Activated CD4-positive, alpha-beta T cell treated with anti-CD3 and anti-CD28 coated beads for 36 hours (primary cell): ENCODE measurements at places on chromosomes 16 and 17. TPM values are rescaled to one million over a fixed set of nuclear protein-coding genes. Genes with fewer than 3 reads are reported as not detected.

DNA sequence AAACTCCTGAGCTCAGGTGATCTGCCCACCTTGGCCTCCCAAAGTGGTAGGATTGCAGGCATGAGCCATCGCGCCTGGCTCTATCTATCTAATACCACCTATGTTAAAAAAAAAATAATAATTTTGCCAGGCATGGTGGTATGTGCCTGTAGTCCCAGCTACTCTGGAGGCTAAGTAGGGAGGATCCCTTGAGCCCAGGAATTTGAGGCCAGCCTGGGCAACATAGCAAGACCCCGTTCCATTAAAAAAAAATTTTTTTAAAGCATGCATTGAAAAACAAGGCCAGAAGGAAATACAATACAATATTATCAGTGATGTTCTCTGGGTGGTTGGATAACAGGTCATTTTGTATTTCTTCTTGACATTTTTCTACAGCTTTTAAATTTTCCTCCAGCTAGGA lies 45.2 kb upstream of the HELZ start:
- no peak for DNase-seq

GRCh38 chr17:75861927-75862317 lies 6.8 kb upstream of the WBP2 start:
- DNase-seq, result no peak

DNA sequence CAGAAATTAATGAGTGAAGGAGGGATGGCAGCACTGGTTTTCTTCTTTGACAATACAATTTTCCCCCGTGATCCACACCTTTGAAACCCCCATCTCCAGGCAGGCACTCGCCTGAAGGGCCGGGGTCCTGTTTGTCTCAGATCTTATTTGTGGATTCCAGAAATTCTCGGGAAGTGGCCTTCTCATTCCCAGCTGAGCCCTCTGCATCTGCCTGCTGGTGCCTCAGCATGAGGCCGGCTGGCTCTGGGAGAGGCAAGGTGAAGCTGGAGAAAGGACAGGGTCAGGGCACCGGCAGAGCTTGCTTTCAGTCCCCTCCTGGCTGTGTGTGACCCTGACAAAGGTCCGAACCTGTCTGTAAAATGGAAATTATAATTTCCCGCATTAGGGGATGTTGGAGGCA lies 35.8 kb upstream of the C1QL1 start:
- no peak for DNase-seq

DNA sequence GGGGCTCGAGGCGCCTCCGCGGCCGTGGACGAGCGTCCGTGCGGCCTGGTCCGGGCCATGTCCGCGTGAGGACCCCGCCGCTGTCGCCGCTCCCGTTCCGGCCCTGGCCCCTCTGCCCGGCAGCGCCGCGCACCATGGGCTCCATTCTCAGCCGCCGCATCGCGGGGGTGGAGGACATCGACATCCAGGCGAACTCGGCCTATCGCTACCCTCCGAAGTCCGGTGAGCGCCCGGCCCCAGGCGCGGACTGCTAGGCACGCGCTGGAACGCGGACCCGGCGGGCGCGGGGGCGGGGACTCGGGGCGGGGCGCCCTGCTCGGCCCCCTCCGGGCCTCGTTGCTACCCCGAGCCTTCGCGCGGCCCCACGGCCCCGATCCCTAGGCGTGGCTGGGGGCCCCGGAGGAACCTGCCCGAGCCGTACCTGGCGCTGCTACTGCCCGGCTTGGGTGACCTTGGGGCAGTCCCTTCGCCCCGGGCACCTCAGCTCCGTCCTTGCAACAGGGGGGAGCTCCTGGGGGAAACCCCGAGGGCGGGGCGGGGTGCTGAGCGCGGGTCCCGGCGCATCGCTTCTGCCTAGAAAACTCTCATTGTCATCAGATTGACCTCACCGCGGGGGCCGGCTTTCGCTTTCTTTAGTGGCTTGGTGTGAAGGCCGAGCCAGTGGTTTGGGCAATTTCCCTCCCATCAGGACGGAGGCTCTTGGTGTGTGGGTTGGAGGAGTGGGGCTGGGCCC lies 367 bp downstream of the MGRN1 start:
- peak; percentile 89 for DNase-seq

GRCh38 chr17:76432712-76433336 lies 20.1 kb downstream of the UBE2O start:
- no peak for DNase-seq

- peak; percentile 46 for DNase-seq
Measured at GRCh38 chr17:58333736-58334207, 5.2 kb upstream of the TSPOAP1 start.

- DNase-seq, result no peak
Measured at GRCh38 chr17:55456307-55457240, 34.9 kb upstream of the MMD start.

DNA sequence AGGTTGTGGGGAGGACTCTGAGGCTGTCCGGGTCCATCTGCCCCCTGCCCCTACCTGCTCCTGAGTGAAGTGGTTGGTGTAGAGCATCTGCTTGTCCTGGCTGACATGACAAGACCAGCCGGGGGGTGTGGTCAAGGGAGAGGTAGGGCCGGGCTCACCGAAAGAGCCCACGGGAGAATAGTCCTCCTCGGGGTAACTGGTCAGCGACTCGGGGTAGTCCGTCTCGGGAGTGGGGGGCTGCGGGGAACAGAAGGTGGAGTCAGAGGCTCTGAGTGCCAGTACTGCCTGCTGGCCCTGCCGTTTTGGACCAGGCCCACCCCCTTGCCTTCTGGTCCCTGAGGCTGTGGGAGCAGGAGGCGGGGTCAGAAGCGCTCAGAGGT lies 27.8 kb downstream of the ARHGAP27 start:
- no peak for DNase-seq

DNA sequence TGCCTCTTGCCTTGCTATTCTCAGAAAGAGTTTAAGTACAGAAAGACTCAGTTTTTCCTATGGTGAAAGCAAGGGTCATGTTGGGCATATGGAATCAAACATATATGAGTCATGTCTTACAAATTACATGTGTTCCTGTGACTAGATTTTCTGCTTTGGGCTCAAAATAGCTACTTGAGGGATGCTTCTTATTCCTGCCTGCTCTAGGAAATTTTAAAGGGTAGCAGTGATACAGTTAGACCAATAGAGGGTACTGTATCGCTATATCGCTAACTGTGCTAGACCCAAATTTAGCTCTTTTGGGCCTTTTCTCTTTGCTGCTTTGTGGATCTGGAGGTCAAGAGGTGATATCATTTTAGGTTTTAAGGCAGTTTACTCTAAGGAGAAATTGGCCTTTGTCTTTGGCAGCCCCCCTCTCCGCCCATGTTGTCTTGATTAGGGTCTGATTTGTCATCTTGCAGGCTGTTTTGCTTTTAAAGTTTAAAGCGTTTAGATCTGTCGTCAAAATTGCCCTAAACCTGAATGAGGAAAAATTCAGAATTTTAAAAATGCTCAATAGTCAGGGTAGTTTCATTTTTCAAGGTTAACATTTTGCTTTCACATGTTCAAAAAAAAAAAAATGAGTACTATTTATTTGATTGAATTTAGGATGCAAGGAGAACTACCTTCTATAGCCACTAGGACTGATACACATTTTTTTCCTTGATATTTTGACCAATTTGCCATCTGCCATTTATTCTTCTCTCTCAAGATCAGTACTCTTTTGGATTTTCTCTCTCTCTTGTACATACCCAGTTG lies 8.8 kb downstream of the NFATC3 start:
- DNase-seq, result no peak

DNA sequence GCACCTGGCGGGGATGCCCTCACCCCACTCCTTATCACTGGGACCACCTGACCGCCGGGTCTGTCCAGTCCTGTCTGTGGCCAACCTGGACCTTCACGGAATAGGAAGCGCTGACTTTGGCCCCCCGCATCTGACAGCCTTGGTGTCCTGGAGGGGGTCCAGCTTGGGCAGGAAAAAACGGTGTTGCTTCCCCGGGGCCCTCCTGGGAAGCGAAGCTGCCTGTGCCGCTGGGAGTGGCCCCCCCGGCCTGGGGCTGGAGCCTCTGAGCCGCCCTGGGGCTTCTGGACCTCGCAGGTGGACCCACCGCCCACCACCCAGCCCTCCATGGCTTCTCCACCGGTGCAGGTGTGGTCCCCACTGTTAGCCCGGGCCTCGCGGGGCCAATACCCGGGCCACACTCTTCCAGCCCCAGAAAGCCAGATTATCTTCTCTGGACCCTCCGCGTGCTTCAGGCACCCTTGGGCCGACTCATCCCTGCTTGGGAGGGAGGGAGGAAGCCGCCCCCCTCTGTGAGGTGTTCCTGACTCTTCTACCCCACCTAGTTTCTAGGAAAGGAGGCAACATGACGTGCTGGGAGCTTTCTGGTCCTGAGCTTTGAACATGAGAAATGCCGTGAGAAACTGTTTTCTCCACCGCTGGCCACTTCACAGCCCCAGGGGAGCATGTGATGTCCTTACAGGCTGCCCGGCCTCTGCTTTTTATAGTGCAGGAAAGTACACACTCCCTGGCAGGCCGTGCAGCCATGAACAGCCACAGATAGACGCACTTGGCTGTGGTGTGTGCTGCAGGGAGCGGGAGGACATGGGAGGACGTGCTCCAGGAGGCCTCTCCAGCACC lies 1.1 kb downstream of the C1QTNF1 start:
- no peak for DNase-seq

GRCh38 chr16:28212532-28212873 lies 738 bp upstream of the XPO6 start:
- no peak for DNase-seq

DNA sequence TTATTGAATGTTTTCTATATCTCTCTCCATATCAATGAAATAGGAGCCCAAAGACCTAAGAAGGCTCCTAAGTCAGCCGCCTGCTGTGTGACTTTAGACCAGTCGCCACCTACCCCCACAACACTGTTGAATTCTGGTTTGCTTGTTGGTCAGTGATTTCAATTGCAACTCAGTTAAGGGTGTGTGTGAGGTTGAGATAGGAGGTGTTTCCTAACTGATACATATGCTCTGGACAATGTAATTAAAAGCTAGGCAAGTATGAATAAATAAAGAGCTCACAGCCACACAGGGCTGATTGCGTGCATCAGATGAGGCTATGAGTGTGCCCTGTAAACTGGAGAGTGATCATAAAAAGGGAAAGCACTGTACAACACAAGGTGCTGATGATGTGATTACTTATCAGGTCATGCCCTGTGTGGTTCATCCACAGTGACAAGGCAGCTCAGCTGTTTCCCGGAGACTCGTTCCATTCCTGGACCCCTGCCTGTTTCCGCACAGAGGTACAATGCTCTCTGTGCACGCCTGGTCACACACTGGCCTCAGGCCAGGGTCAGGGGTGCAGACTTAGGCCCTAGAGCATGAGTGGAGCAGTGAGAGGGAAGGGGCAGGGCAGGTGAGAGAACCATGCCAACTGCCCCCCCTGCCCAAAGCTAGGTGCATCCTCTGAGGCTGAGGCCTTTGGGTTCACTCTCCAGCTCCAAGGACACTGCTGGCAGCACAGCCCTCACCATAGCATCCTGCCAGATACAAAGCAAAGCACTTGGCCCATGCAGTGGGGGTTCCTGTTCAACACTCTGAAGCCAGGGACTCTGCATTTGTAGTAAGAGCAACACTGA lies 3.3 kb upstream of the KRT35 start:
- DNase-seq, result no peak

- no peak for DNase-seq
Measured at GRCh38 chr17:79593205-79593604, 17.6 kb downstream of the RBFOX3 start.

- DNase-seq, result no peak
Measured at GRCh38 chr16:55044201-55044975, 113.7 kb downstream of the IRX5 start.

- DNase-seq, result no peak
Measured at GRCh38 chr17:45289301-45290268, 27.2 kb downstream of the MAP3K14 start.

GRCh38 chr17:2267354-2267753 lies 36.2 kb downstream of the SMG6 start:
- no peak for DNase-seq

- no peak for DNase-seq
Measured at GRCh38 chr17:63631062-63631461, 8.8 kb downstream of the MAP3K3 start.

GRCh38 chr16:48291303-48291702 lies 44.0 kb upstream of the ABCC11 start:
- DNase-seq, result no peak

GRCh38 chr17:67390646-67391361 lies 13.7 kb downstream of the PITPNC1 start:
- peak; percentile 86 for DNase-seq

DNA sequence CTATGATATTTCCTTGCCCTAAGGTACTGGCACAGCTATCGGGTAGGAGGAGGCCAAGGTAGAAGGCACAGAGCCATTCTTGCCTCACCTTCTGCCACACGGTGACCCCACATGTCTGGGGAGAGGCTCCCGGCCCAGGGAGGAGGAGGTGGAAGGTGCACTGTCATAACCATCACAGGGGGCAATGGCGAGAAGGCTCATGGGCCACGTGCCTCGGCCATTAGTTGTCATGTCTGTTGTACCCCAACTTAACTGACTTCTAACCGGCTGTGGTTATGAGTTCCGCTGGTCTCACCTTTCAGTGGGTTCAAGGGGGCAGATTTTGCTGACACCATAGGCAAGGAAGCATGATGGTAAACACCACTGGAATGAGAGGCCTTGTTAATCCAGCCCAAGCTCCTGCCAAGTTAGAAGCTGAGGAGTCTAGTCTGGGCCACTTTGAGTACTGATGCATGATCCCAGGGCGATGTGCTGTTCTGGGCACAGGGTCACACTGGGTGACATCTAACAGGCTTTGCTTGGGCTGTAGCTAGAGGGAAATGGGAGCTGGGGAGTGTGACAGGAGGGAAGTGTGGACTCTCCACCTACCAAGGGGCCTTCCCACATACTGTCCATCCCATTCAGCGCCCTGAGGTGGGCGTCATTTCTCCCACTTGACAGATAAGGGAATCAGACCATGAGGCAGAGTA lies 39.6 kb downstream of the HLF start:
- no peak for DNase-seq

DNA sequence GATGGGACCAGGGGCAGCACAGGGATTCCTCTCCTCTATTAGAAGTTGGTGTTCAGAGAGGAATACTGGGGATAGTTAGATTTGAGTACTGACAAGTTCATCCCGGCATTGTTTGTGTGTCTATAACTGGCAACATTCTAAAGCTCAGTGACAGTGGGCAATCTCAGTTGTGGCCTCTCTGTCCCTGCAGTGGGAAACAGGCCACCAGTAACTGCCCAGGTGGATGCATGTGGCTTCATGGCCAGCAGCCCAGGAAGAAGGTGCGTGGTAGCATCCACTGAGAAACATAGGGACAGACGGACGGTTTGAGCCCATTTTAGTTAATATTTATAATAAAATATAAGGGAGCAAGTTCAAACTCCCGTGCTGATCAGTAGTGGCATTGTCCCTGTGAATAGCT lies 51.5 kb downstream of the B9D1 start:
- DNase-seq, result no peak

- no peak for DNase-seq
Measured at GRCh38 chr16:86231996-86232350, 278.4 kb upstream of the FOXF1 start.

HS3ST3A1 gene
- 0.27 TPM for total RNA-seq

USP43 gene
- total RNA-seq, result 0.33 TPM

ZDHHC1 gene
- 0.58 TPM for total RNA-seq

LDAF1 gene
- 11.7 TPM for total RNA-seq

OR1A1 gene
- not detected for total RNA-seq

NAGS gene
- 1.3 TPM for total RNA-seq

MRC2 gene
- 11.3 TPM for total RNA-seq

GH2 gene
- total RNA-seq, result not detected

SLC12A3 gene
- total RNA-seq, result not detected
